ENCODE measurements at places on chromosomes 1 and 21.

- no peak for DNase-seq
Measured at GRCh38 chr1:206880314-206880713, 14.9 kb downstream of the IL20 start.

DNA sequence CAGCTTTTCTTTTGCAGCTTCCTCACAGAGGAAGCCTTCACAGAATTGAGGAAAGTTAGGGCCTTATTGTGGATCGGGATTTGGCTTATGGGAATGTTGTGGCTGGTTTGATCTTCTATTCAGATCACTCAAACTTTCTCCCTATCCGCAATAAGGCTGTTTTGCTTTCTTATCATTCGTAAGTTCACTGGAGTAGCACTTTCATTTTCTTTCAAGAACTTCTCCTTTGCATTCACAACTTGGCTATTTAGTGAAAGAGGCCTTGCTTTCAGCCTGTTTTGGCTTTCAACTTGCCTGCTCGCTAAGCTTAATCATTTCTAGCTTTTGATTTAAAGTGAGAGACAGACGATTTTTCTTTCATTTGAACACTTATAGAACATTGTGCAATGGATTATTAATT, 181.9 kb upstream of the B3GALT2 start:
- DNase-seq, result no peak

DNA sequence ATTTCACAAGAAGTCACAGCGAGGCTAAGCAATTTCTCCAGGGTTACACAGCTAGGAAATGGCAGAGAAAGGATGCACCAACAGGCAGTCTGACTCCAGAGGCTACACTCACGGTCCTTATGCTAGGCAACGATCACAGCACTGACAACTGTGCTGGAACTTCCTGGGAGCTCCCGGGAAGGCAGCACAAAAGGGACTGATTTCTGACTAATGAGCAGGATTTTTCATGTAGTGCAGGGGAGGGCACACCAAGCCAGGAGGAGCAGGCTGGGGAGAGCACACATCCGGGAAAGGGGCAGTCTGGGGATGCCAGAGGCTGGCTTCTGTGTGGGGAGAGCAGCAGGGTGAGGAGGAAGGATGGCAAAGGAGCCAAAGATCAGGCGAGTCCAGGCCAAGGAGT, 486.7 kb downstream of the OMA1 start:
- no peak for DNase-seq

DNA sequence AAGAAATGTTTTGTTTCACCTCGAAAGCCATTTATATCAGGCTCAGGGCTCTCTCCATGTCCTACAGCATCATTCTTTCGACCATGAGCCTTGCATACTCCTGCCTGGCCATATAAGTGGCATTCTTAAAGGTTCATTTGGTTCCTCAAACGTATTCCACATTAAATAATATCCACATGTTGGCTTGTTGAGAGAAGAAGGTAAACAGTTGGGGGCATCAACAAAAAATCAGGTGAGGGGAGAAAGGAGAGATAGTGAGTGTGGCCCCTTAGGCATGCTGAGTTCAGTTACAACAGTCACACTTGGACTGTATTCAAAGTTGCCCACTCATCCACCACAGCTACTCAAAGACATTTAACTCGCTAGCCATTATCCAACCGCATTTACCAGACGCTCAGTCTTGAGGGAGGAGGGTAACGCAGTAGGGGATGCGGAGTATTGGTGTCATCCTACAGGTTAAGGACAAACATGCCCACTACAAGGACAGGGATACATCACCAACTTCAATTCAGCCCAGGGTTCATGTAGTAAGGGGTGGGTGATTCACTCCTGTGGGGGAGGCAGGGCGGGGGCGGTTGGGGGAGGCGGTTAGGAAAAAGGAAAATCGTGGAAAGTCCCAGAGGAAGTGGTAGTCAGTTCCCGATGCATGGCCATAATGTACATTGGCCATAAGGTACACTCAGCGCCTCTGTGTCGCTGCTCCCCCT, 1.4 kb downstream of the ZNF697 start:
- no peak for DNase-seq

DNA sequence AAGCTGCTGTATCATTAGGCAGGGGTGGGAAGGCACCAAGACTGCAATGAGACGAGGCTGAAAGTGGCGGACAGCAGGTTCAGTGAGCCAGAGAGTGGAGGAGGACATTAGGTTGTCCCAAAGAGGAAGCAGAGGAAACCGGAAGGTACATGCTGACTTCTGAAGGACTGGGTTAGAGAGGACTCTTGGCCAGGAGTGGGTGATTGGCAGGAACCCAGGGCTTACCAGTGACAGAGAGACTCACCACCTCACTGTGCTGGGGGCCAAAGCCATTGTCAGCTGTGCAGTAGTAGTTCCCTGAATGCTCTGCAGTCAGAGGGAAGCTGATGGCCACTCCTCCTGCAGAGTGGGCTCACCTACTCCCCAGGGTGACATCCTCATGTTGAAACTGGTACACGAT, 41.9 kb upstream of the FCRL4 start:
- DNase-seq, result no peak

DNA sequence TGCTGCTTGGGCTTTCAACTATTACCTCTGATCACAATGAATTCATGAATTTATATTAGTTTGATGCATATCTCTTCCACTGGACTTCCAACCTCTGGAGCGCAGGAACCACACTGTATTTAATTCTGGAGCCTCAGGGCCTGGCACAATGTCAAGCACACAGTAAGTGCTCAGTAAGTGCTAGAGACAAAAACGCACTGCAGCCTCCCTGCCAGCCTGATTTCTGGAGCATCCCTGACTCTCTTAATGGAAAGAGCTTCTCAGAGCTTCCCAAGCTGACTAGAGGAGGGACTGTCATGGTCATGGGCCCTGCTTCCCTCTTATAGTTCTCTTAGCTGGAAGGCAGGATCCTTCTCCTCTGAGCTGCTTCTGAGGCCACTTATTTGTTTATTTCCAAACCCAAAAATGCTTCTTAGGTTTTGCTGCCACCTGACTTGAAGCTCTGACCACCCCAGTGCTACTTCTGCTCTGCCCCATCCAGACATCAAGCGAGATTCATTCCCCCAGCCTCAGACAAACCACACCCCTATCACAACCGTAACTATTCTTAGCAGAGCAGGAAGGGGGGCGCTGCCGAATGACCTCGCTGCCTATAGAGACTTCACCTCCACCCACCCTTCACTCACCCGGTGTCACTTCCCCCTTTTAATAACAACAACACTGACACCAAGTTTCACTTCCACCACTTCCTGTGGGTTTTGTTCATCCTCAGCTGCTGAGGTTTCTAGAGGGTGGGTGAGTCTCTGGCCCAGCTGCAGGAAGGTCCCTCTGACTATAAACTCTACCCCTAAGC, 33.6 kb downstream of the NUAK2 start:
- no peak for DNase-seq

- no peak for DNase-seq
Measured at GRCh38 chr1:12088607-12089006, 25.5 kb downstream of the TNFRSF8 start.

DNA sequence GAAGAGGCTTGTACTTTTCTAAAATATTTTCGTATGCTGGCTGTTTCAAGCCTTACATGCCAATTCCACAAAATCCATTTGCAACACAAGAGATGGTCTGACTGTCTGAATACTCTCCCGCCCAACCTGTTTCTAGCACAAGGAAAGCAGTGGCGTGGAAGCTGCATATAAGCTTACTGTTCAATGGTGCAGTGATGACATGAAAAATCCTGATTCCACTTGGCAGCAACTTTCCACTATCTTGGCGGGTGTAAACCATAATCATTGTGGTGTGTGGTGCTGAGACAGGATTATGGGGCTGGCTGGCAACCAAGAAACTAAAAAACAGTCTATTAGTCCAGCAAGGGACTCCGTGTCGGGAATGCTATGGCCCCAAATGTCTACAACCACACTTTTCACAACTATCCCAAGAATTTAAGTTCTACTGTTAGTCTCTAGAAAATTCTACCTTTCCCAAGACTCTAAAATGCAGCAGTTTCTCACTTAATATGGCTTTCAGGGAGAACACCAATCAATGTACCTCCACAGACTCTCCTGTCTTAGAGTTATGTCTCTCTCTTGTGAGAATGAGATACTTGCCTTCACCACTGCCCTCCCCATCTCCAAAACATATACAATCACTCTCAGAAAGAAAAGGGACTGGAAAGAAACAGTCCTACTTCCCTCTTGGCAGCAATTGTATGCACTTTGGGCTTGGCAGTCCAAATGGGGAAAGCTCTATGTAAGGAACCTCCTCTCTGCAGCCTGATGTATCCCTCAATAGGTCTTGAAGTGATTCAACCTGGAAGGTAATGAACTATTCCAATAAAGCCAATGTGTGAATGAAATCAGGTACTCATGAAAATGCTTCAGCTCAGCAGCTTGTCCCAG, 9.5 kb downstream of the COLGALT2 start:
- no peak for DNase-seq

DNA sequence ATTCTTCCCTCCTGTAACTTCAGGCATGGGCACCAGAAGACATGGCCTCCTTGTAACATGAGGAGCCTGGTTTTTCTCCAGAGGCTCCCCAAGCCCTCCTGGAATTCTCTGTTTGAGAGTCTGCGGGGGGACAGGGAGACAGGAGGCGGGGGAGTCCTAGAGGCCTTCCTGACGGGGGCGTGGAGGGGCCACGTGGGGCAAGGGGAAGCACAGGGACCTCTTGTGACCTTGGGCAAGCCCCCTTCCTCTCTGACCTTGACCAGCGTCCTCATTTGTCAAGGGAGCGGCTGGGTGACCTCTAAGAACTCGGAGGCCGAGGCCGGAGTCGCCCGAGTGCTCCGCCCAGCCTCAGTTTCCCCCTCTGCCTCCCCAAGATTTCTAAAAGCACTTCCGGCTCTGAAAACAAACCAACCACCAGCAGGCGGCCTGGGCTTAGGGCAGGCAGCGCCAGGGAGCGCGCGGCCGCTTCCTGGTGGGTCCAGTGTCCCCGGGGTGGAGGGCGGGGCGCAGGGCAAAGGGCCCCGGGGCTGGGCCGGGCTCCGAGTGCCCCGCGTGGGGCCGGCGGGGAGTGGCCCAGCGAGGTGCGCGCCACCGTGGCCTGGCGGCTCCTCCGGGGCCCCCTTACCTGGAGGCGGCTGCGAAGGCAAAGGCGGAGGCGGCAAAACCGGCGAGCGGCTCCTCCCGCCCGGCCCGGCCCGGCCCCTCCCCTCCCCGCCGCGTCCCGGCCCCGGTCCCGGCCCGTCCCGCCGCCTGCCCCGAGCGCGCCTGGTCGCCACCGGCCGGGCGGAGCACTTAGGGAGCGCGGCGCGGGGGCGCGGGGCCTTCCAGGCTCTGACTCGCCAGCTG, at the start of gene TMCO4:
TMCO4 (minus strand) TSS at position 687 of the 846 bp plus-strand sequence. CDS start 19,158 bp downstream, outside the sequence.
- no peak for DNase-seq

DNA sequence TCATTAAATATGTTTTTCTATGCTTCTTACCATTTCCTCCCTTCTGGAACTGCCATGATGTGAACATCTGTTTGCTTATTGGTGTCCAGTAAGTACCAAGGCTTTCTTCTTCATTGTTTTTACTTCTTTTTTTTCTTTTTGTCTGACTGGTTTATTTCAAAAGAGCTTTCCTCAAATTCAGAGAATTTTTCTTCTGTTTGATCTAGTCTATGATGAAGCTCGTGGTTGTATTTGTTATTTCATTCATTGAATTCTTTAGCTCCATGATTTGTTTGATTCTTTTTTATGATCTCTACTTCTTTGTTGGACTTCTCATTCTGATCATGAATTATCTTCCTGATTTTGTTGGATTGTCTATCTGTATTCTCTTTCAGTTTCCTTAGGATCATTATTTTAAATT, 49.5 kb upstream of the PKN2 start:
- no peak for DNase-seq

GRCh38 chr1:104855550-104855949, 1105.9 kb downstream of the AMY1C start:
- no peak for DNase-seq

DNA sequence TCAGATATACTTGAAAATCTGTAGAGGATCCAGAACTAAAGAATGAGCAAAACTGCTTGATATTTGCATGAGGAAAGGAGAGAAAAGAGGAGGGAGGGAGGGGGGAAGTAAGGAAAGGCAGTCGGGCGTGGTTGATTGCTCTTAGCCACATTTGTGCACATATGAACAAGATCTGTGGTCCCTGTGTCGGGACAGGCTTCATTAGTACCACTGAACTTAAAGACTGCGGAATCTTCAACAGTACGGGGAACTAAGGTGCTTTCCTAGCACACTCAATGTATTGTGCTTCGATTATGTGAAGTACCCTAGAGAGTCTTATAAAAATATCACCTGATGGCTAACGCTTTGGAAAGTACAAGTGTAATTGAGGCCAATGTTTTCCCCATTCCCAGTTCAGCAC, 59.9 kb downstream of the ZBTB18 start:
- no peak for DNase-seq

GRCh38 chr1:201248721-201249559, 34.4 kb upstream of the PKP1 start:
- DNase-seq, result no peak

DNA sequence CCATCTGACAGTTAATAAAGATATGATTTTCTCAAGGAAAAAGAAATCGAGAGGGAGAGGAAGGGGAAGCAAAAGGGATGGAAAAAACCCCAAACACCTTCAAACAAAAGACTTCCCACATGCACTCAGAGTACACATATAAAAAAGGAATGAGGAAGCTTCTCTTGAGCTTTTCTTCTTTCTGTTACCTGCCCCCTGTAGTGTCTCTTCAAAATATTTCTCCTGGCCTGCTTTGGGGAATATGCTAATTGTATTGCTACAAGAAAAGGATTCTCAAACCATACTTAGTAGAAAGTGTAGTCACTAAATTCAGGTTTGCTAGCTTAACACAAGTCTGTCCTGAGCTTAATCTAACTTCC, 58.7 kb downstream of the KIF14 start:
- no peak for DNase-seq

- no peak for DNase-seq
Measured at GRCh38 chr1:66300972-66301451, 232.9 kb upstream of the SGIP1 start.

GRCh38 chr1:227917081-227917950, 30.4 kb downstream of the WNT9A start:
- peak; percentile 17 for DNase-seq

- no peak for DNase-seq
Measured at GRCh38 chr1:78519446-78519845, 28.7 kb downstream of the PTGFR start.

DNA sequence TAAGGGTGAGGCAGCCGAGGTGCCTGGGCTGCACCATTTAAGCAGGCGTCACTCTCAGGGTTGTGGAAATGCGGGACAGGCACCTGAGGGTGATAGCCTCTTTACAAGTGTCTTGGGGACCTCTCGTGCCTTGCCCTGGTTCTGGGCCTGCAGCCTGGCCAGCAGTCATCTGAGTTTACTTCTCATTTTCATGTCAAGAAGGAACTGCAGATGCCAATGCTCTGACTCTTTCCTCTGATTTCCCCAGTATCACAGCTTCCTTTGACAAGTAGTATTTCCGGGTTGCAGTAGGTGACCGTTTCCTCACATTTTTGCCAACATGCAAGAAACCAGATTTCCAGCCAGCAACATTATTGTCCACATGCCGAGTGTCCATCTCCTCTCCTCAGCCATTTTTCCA, 286.9 kb downstream of the DISC1 start:
- no peak for DNase-seq

- DNase-seq, result no peak
Measured at GRCh38 chr1:173400387-173400995, 76.6 kb upstream of the PRDX6 start.

GRCh38 chr1:25113731-25114130, 118.6 kb downstream of the SYF2 start:
- no peak for DNase-seq
